ENCODE measurements at places on chromosomes 4 and X.

DNA sequence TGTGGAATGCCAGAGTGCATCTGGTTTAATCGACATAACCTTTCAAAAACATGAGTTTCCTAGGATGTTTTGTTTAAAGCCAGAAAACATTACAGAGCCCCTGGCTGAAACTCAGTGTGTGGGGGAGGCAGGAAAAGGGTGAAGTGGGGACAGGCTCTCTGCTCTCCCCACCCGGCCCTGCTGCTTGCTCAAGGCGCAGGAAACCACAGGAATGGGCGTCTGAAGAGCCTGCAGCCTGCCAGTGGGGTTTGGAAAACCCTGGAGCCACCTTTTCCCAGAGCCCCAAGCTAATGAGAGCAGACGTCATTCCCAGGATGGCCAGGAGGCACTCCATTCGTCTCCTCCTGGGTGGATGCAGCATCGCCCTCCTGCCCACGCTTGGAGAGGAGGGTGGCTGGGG, 240.6 kb downstream of the AFAP1 start:
- DNase-seq, result no peak

DNA sequence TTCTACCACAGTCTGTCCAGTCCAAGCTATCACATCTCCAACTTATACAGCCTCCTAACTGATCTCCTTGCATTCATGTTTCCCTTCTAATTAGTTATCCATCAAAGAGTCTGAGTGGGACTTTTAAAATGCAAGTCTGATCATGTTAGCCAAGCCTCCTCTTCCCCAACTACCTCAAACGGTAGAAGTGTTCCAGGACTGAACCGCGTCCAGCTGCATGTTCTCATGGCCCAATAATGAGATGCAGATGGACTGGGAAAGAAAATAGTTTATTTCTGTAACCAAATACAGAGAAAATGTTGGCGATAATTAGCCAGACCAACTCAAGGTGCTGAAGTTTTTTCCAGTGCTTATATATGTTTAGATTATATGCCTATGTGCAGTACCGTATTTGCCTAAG, 46.6 kb upstream of the PPP1R2C start:
- no peak for DNase-seq

DNA sequence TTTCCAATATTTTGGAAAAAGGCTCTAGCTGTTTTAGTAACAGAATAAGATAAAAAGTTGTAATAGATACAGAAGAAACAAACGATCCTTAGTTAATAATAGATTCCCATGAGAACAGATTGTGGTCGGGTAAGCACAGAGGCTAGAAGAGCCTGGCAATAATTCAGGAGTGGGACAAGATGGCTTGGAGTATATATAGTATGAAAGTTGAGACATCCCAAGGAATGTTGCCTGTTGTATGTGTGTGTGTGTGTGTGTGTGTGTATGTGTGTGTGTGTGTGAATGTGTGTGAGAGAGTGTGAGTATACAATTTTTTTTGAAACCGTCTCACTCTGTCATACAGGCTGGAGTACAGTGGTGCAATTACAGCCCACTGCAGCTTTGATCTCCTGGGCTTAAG, 150.7 kb downstream of the PDGFC start:
- DNase-seq, result no peak

DNA sequence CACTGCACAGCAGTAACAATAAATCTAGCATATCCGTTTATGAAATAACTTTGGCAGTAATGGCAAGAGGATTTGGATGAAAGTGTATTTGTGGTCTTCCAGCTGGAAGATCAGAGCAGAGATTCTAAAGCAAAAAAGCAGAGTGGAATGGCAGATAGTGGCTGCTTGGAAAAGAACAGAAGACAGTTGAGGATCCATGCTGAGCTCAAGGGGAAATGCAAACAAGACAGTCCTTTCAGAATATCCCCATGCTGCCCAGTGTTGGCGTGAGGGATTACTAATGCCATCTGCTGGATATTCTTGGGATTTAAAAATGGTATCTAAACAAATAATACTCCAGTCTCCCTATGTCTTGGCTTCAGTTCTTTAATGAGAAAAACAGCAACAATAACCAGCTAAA, 629.1 kb upstream of the ATOH1 start:
- peak; percentile 58 for DNase-seq

DNA sequence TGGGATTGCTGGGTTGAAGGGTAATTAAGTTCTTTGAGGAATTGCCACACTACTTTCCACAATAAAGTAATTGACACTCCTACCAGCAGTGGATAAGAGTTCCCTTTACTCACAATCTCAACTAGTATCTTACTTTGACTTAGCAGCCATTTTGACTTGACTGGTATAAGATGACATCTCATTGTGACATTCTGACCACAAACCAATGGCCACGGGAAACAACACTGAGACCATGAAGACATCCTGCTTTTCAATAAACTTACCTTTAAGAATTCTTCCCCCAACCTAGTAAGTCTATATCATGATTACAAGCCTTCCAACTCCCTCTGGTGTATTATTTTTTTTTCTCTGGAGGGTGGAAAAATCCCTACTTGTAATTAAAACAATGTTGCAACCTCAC, 66.9 kb upstream of the WDR1 start:
- DNase-seq, result no peak
